ENCODE measurements at places on chromosomes 16 and 17.

GRCh38 chr16:30482366-30482765, 9.8 kb downstream of the ITGAL start:
- no peak for DNase-seq

- no peak for DNase-seq
Measured at GRCh38 chr17:40178021-40178601, 841 bp downstream of the RAPGEFL1 start.

DNA sequence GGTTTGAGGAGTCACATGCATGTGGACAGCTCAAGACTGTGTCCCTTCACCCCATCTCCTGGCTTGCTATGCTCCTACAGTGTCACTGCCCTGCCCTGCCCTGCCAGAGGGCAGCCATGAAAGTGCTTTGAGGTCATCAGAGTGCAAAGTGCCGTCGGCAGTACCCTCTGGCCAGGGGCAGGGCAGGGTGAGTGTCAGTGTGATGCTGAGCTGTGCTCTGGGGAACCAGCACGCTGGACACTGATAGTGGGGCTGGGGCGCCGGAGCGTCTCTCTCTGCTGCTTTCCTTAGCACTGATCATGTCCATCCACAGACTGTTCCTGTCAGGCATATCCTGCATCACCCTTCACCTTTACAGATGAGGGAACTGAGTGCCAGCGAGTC, 1.6 kb upstream of the SPATA32 start:
- DNase-seq: no peak

- no peak for DNase-seq
Measured at GRCh38 chr17:59893676-59894100, 767 bp downstream of the RPS6KB1 start.

- DNase-seq: no peak
Measured at GRCh38 chr17:1060991-1061390, 64.1 kb downstream of the TIMM22 start.

DNA sequence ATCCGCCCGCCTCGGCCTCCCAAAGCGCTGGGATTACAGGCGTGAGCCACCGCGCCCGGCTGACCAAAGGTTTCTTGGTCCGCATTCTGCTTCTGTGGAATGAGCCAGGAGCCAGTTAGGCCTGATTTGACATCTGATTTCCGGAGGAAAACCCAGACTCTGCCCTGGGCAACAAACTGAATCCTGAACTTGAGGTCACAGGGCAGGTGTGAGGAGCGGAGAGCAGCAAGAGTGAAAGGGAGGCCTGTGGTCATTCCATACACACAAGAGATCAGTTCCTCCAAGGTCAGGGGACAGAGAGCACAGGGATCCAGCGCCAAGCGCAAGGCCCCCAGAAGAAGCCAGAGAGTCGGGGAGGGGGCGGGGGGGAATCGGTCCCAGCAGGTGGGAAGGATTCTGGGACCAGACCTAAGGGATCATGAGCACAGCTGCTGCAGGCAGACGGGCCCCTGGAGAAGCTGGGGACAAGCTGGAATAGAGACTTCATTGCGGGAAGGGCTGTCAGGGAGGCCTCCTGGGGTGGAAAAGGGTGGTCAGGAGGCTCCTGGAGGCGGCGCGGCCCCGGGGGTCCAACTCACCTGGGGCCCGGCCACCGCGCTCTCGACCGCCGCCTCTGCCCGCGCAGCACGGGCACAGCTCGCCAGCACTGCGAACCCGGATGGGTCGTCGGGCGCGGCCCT, 436 bp downstream of the SHPK start:
- DNase-seq: no peak

- DNase-seq: no peak
Measured at GRCh38 chr16:85045077-85045476, 17.5 kb downstream of the KIAA0513 start.
